ENCODE measurements at places on chromosomes 5 and 9. TPM values are rescaled to one million over a fixed set of nuclear protein-coding genes. Genes with fewer than 3 reads are reported as not detected.

The ALDOB gene
- total RNA-seq: not detected

DNA sequence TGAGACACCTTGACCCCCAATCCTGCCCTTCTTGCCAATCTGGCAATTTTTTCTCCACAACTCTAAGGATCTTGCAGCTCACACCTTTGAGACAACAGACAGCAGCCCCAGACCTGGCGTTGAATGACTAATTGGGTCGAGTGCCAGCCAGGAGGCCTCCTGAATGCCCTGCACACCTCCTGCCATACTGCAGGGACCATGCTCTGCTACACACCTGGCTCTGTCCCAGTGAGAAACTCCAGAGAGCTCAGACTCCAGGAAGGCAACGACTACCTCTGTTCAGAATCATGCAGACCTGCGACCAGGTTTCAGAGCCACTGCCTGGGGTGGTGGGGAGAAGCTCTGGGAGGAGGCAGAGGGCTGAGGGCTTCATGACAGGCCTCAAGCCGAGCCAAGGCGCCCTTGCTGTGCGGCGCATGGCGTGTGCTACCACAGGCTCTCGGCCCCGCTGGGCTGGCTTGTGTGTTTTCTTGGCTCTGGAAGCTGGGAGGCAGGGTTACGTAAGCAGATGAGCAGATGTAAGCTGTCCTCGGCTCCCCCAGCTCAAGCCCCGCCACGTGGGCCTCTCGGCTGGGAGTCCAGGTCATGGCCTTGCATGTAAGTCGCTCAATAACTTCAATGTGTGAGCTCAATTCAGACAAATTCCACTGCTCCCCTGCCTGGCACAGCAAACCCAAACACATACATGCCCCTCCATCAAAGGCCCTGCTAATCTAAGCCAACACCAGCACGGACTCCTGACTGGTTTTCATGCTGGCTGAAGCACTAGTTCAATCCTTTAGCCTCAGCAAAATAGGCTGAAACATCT lies 27.5 kb downstream of the B4GALT1 start:
- no peak for DNase-seq

GRCh38 chr9:10251490-10251889 lies 361.3 kb downstream of the PTPRD start:
- no peak for DNase-seq

DNA sequence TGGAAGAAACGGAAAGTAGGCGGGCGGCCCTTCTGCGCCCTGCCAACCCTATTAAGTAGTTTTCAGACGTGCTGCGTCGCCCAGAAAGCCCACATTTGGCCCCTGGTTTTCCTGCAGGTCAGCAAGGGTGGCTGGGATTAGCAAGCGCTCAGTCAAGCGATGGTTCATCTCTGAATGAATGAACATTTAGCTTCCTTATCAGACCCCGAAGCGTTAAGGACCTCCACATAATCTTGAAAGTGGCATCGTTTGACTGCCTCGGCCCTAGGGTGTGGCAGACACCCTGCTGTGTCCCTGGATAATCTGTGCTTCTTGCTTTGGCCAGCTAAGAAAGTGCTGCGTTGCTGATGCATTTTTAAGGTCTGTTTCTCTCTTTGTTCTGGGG lies 684 bp downstream of the TOR1B start:
- no peak for DNase-seq

- DNase-seq: no peak
These were observed 25.2 kb downstream of the DUSP1 start for GRCh38 chr5:172745838-172746237.

GRCh38 chr9:35510754-35511428 lies 21.0 kb downstream of the RUSC2 start:
- peak; percentile 66 for DNase-seq
